PC-9 (cell line): ENCODE measurements at places on chromosomes 1 and 21.

DNA sequence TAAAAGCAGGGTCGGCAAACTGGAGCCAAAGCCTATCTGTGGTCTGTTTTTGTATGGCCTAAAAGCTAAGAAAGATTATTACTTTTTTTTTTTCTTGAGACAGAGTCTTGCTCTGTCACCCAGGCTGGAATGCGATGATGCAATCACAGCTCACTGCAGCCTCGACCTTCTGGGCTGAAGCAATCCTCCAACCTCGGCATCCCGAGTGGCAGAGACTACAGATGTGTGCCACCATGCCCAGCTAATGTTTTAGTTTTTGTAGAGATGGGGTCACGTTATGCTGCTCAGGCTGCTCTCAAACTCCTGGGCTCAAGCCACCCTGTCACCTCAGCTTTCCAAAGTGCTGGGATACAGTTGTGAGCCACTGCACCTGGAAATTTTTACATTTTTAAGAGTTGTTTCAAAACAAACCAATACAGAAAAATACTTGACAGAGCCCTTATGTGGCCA lies 6.5 kb upstream of the GLRX2 start:
- H3K27me3 ChIP-seq = no peaks in the 10 kb centered on the region
- DNase-seq = peak; percentile 59
- H3K36me3 ChIP-seq = no peaks in the 10 kb centered on the region
- peak overlapping the region; percentile 38; the same call in 1 of the 2 replicates for H3K4me3 ChIP-seq

DNA sequence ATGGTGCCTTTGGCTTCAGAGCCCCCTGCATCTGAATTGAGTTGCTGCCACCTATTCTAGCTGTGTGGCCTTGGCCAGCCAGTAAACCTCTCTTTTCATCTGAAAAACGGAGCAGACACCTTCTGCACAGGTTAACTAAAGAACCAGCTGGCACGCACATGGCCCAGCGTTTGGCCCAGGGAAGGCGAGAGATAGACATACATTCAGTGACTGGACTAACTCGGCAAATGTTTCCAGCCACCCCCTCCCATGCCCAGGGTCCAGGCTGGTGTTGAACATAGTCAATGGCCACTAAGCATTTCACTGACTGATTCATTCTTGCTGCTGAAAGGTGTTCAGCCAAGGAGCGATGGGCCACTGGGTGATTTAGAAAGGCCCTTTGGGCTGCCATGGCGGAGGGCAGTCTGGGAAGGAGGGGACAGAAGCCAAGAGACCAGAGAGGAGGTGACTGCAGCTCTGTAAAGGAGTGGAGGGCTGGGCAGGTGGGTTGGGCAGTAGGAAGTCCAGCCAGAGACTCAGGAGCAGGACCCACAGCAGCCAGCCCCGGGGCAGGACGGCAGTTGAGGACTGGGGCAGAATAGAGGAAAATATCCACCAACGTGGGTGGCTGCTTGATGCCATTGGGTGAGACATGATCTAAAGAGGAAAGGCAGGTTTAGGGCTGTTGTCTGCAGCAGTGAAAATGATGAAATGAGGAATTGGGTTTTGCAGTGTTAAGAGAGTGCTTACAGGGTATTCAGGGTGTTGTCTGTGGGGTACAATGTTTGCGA lies 184.3 kb downstream of the HIVEP3 start:
- no peaks in the 10 kb centered on the region for H3K36me3 ChIP-seq
- DNase-seq = no peak
- no peaks in the 10 kb centered on the region for H3K27me3 ChIP-seq
- H3K4me1 ChIP-seq = no peaks in the 10 kb centered on the region

DNA sequence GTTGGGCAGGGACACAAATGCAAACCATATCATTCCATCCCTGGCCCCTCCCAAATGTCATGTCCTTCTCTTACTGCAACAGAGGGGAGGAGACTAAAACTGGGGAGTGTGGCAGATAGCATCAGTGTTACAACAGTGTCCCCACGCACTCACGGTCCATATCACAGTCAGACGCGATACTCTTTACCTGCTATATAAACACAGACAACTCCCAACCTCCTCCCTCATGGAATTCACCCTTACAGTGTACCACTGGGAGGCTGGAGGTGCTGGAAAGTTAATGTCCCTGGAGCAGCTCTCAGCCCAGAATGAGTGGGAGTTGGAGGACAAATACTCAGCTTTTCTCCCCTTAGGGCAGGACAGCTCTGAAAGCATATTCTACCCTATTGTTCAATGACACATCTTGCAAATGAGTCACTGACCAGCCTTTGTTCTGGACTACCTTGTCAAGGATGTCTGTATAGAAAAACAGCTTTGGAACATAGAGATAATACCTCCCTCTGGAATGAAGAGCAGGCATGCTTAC lies 445.9 kb downstream of the SETD4 start:
- H3K27me3 ChIP-seq = no peaks in the 10 kb centered on the region
- peak; percentile 13 for DNase-seq
- H3K4me1 ChIP-seq = peaks cover 8% of the 10 kb centered on the region
- no peak overlapping the region for H3K27ac ChIP-seq
- H3K4me3 ChIP-seq = no peak overlapping the region

DNA sequence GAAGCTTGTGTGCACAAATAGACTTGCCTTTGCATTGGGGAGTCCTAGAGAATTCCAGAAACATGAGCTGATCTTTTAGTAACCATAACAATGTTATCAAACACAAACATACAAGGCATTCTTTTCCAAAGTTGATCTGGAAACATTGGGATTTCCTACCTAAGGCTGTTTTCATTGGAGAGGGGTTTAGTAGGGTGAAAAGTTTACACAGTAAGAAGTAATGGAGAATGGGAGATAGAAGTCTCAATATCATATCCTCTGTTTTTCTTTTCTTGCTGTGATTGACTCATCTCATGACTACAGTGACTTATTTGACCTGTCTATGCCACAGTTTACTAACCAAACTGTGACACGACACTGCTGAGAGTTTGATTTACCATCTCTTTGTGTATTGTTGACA lies 65.6 kb upstream of the PLA2G4A start:
- no peaks in the 10 kb centered on the region for H3K36me3 ChIP-seq
- no peaks in the 10 kb centered on the region for H3K27me3 ChIP-seq
- no peak overlapping the region for H3K4me3 ChIP-seq
- DNase-seq = no peak
- H3K4me1 ChIP-seq = no peaks in the 10 kb centered on the region
- H3K27ac ChIP-seq = no peak overlapping the region

DNA sequence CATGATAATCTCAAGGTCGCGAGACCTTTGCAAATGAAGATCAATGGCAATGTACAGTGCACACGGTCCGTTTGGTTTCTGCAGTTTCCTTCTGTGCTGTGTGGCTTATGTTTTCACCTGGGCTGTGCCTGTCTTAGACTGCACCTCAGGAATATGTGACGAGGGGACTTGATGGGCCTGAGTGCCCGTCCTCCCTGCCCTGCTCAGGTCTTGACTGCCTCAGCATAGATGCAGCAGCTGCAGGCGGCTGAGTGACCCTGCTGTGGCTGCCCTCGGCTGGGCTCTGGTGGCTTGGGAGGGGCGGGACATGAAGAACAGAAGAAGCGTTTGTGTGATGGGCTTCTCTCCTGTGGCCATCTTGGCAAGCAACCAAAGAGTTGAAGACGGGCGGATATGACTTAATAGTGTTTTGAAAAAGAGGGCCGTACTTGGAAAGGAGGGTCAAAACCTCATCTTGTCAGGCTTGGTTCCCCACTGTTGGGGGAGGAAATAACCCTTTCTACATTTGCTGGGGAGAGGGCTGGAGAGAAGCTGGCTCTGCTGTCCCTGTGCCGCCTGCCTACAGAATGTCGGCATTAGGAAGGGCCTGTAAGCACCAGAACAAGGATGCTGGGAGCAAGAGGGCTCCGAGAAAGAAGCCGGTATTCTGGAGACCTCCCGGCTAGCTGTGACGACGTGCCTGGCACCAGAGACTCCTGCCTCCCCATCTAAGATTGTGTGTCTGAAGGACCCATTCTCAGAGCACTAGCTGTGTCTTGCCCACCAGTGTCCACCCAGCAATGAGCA lies 7.1 kb downstream of the MYBPHL start:
- H3K27me3 ChIP-seq = no peaks in the 10 kb centered on the region
- no peak overlapping the region for H3K4me3 ChIP-seq
- H3K27ac ChIP-seq = no peak overlapping the region

DNA sequence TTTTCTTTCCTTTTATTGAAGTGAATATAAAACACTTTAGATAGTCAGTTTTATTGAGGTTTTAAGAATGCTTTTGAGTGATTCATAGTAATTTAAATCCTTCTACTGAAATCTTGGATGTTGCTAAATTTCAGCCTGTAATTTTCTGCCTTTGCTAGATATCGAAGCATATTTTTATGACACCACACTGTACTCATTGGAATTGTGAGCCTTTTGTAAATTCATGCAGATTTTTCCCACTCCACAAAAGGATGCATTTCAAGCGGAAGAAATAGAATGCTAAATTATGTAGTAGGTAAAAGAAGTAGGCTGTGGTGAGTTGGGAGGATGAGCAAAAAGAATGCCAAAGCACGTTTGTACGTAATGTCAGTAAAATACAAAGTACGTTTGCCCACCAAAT lies 13.8 kb downstream of the SNX7 start:
- no peaks in the 10 kb centered on the region for H3K36me3 ChIP-seq
- H3K4me1 ChIP-seq = no peaks in the 10 kb centered on the region
- no peaks in the 10 kb centered on the region for H3K27me3 ChIP-seq
- H3K4me3 ChIP-seq = no peak overlapping the region
- no peak for DNase-seq

- DNase-seq = no peak
- H3K27ac ChIP-seq = no peak overlapping the region
- no peak overlapping the region for H3K4me3 ChIP-seq
- peaks cover 19% of the 10 kb centered on the region for H3K36me3 ChIP-seq
Observed at GRCh38 chr1:156643049-156643777, 1.3 kb downstream of the BCAN start.

DNA sequence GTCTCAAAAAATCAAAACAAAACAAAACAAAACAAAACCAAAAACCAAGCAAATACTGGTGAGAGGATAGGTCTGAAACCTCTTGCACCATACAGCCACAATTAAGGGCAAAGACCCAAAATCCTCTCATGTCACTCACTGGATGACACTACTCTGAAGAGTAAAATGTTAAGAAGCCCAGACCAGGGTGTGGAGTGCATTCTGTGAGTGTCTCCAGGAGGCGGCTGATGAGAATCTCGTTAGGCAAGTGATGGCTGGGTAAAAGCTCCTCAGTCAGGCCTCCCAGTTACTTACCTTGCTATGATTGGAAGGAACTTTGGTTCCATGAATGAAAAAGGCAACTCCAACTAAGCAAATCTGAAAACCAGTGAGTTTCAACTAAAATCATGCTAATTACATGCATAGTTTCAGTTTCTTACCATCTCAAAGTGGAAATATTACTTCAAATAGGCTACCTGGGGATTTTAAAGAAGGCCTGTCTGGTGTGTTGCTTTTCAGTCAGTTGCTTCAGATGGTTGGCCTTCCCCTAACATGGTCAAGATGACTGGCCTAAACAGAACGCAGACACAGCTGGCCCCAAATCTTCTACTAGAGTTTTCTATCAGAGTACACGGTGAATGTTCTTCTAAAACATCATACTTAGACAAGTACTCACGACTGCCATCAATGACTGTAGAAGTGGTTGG lies 95.1 kb downstream of the KIAA0319L start:
- H3K4me3 ChIP-seq = no peak overlapping the region
- no peaks in the 10 kb centered on the region for H3K36me3 ChIP-seq
- H3K4me1 ChIP-seq = no peaks in the 10 kb centered on the region
- no peak overlapping the region for H3K27ac ChIP-seq

DNA sequence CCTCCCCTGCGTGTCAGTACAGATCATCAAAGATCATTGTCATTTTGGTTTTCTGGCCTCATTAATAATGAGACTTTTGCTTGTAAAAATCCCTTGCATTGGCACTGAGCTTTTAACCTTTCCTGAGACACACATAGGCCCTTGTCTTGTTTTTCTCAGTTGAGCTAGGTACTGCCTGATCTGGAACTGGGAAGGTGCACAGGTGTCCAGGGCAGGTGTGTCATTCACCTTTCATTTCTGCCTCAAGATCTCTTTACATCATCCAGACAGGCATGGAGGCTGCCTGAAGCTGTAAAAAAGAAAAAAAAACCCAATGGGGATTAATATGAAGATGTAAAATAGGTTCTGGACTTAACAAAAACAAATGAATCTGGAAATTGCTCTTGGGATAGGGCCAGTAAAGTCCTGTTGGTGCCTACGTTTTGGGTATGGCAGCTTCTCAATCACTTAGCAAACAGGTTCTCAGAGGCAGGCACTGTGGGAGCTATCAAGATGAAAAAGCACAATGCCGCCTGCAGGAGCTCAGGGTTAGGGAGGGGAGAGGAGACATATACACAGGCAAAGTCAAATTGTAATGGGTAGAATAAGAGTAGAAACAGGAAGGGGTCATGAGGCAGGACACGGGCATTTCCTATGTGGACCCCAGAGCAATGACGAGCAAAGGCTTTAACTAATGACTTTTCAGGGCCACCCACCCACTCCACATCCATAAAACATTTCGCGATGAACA lies 1.0 kb upstream of the KCNC4 start:
- peak overlapping the region; percentile 65; the same call in 1 of the 2 replicates for H3K4me3 ChIP-seq
- peaks cover 38% of the 10 kb centered on the region for H3K4me1 ChIP-seq
- no peak for DNase-seq
